Left lung (tissue), 14 donors: ENCODE measurements at places on chromosomes 1 and 21.
A peak's percentile ranks its signal among the peaks of the same experiment; 100 is the strongest.

GRCh38 chr1:103283371-103283770 is 175.0 kb upstream of the COL11A1 start:
- DNase-seq: no peak

DNA sequence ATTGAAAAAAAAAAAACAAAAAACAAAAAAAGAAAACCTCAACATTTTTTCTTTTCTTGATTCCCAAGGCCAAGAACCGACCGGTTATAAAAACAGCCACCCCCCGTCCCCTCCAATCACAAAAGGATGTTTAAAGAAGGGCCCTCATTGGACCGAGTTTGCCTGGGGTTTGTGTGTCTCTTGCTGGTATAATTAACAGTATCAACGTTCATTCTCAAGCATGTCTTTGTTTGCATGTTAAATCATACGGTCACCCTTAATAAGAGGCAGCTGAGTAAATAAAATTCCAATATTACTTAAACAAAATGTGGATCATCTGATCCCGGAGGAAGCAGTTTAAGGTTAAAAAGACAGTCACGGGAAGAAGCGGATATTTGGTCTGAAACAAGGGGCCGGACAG is 201.1 kb downstream of the PRDM2 start:
- no peak for DNase-seq

- peak; percentile 74 for DNase-seq
Measured at GRCh38 chr1:2969845-2970291, 51.4 kb upstream of the ACTRT2 start.

DNA sequence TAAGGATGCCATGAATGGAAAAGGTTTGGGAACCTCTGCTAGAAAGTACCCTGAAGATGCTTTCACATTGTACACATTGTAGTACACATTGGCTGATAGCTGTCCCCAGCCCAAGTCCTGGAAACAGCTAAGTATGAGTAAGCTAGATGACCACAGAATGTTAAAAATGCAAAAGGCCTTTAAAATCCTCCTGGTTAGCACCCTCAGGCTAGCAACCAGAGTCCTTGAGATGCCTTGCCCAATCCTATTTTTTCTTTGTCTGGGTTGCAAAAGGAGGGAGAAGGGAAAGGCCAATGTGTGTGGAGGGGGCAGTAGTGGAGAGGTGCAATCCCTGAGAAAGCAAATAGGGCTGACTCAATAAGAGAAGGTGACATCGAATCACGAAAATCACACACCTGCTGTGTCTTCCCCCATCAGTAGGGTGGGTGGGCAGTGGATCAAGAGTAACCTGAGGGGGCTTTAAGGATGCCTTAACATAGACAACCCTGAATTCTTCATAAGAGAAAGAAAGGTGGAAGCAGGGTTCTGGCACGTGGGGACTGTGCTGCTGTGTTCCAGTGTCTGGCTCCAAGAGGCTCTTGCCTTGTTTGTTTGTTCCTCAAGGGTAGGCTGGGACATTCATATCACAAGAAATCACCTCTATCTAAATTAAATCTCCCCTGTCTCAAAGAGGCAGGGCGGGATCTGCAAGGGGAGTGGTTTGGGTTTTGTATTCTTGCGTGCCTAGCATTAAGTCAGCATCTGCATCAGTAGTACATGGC is 266.2 kb upstream of the PLXNA2 start:
- no peak for DNase-seq

- no peak for DNase-seq
Measured at GRCh38 chr1:25685938-25686665, 69.5 kb downstream of the MAN1C1 start.

DNA sequence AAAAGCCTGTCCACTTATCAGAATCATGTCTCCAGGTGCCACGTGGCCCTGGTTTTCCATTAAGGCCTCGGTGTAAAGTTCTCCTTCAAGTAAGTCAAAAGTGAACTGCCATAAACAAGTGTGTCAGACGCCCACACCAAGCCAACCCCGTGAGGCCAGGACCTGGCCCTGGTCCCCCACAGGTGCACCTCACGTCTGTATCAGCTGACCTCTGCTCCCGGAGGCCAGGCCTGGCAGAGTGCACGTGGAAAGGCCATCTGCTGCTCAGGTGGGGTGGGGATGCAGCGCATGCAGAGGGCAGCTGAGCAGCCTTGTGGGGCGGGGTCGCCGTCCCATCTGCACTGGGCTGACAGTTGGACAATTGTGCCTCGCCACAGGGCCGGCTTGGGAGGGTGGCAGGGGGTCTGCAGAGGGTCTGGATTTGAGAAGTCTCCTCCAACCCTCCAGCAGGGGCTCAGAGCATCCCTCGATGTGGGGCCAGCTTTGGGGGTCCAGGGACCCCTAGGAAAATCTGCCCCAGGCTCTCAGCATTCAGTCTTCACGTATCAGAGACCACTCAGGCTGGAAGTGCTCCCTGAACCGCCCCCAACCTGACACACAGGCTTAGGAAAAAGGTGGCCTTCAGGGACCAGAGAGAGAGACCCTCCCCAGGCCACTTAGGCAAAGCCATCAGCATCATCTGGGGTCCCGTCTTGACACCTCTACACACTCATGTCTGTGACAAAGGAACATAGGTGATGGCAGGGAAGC is 3.0 kb downstream of the SLC19A1 start:
- no peak for DNase-seq

- no peak for DNase-seq
Measured at GRCh38 chr1:58964880-58965279, 181.0 kb upstream of the JUN start.

DNA sequence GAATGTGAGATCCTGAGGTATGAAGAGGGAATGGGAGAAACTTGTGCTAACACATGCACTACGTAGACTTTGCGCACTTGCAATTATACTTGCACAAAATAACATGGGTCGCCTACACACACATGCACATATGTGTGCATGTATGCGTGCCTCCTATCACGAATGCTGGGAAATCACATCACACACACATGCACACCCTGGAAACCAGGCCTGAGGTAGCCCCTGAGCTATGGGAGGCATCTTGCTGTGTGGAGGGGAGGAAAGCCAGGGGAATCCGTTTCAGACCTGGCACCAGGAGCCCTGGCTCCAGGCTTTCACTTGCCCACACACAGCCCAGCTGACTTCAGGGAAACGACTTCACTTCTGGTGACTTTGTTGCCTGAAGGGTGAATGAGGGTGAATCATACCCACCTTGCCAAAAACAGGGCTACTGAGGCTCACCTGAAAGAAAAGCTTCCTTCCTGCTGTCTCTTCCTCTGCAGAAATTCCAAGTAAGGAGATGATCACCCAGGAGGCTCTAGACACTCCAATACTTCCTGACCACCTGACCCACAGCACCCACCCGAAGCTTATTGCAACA is 136.0 kb upstream of the NGF start:
- DNase-seq: no peak

DNA sequence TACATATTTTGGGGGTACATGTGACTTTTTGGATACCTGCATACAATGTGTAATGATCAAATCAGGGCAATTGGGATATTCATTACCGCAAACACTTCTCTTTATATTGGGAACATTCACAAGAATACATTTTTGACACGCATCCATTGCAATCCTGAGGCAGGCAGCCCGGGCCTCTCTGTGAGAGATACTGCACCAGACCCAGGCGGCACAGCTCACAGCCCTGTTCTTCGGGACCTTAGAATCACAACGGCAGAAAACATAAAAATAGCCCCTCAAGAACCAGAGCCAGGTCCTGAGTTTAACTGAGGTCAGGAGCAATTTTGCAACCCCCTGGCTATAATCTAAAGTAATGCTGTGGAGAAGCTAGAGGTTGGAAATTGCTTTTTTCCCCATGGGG is 90.8 kb upstream of the PGBD5 start:
- no peak for DNase-seq

DNA sequence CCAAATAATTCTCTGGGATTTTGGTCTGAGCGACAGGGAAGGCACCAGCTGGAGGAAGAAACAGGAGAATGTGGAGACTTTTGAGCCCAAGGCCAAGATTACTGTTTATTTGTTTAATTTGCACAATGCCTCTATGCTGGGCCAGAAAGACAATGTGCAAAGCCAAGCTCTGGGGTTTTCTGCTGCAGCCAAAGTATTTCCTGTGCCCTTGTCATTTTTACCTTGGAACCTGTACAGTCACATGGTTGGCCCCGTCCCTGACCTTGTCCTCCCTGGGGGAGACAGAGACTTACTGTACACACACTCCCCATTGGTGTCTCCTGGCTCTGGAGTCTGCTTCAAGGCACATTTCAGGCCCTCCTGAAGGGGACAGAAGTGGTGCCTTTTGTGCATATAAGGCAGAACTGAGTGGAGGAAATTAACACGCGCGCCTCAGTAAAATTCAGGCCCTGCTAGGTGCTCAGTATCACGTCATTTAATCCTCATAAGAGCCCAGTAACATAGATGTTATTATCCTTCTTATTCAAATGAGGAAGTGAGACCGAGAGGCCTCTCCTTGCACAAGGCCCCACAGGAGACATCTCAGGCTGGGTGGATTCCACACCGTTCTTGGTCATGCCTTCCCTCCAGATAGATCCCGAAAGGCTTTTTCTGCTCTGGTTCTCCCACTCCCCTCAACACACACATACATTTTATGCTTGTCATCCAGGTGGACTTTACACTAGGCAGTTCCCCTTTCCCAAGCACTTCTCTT is 21.1 kb downstream of the C1orf115 start:
- no peak for DNase-seq

DNA sequence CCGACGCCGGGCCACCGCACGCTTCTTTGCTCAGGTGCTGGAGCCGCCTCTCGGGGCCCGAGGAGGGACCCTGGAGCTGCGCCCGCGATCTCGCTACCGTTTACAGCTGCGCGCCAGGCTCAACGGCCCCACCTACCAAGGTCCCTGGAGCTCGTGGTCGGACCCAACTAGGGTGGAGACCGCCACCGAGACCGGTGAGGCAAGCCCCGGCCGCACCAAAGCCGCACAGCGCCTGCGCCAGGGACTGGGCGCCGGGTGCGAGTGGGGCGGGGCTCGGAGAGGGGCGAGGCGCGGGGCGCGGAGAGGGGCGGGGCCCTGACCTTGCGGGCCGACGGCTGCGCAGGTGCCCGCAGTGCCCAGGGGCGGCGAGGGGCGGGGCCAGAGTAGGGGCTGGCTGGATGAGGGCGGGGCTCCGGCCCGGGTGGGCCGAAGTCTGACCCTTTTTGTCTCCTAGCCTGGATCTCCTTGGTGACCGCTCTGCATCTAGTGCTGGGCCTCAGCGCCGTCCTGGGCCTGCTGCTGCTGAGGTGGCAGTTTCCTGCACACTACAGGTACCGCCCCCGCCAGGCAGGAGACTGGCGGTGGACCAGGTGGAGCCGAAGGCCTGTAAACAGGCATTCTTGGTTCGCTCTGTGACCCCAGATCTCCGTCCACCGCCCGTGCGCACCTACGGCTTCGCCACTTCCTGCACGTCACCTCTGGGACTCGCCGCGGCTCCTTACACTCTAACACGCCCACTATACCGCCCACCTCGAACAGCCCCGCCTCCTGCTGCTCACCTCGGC is 9.8 kb upstream of the CDC20 start:
- DNase-seq: peak; percentile 87

GRCh38 chr1:42085596-42085995 is 67.6 kb upstream of the GUCA2B start:
- DNase-seq: peak; percentile 7

DNA sequence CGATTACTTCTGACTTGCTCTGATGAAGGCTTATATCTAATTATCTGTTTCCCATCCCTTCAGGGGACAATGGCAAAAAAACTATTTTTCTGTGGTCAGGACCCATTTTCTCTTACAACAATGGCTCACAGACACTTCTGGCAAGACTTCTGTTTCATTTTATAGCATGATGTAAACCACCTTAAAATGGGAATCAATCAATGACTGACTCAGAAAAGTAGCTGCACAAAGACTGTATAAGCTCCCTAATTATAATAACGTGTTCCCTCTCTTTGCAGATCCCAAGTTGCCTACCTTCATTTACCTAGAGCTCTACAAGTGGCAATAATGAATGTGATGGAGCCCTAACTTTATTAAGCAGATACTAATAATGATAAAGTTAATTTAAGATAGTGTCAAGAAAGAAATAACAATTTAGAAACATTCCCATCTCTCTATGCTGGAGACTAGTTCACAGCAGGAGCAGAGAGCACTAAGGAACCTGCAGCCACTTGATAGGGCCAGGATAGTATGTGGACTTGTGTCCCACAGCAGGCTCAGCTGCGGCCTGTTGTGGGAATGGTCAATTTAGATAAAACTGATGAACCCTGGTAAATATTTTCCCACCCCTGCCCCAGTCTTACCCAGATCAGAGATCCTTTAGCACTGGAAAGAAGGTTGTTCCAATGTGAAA is 538 bp downstream of the GBP2 start:
- DNase-seq: no peak

- DNase-seq: no peak
Measured at GRCh38 chr1:245687152-245687635, 532.4 kb downstream of the KIF26B start.
